Right hindlimb (tissue), 1 donor: ENCODE measurements at places on chromosomes 3 and 15.

DNA sequence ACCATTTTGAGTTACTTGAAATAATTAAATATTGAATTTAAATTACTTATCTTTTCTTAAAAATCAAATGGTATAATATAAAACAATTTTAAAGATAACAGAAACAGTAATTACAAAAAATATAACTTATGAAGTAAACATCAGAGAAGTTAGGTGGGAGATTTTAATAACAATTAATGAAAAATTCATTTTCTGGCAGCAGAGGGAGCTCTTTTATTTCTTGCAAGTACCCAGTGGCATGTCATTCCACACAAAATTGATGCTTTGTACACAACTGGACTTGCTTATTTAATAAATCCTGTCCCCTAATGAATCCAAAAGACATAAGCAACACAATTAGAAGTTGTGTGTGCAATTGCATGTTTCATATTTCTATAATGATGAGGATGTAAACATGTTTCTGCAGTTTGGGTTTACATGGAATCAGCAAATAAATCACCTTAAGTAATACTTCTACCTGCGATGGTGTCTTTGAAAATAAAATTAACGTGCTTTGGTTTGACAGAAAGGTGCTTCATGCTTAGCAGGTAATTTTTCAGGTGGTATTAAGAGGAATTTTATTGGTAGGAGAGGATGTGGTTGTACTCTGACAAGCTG is 861.3 kb downstream of the ZPLD1 start:
- no peak for DNase-seq

GRCh38 chr15:42275780-42276391 is 2.7 kb upstream of the TMEM87A start:
- DNase-seq: no peak

GRCh38 chr15:78985859-78986475 is 41.1 kb upstream of the CTSH start:
- DNase-seq: no peak

GRCh38 chr15:101617390-101617965 is 34.7 kb downstream of the TM2D3 start:
- no peak for DNase-seq

DNA sequence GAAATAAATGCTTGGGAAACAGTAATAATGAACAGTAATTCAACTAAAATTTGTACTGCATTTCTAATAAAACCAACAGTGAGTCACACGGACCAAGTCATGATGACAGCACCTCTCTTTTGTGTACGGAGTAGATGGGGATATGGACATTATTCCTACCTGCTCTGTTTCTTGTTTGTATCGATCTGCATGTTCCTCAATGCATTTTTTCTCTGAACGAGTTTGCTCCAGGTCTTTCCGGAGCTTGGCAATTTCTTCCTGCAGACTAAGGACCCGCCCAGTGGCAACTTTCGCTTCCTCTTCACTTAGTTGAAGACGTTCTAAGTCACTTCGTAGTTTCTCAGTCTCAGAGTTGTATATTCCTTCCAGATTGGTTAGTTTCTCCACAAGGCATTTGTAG is 74.4 kb upstream of the MYO5C start:
- DNase-seq: no peak

DNA sequence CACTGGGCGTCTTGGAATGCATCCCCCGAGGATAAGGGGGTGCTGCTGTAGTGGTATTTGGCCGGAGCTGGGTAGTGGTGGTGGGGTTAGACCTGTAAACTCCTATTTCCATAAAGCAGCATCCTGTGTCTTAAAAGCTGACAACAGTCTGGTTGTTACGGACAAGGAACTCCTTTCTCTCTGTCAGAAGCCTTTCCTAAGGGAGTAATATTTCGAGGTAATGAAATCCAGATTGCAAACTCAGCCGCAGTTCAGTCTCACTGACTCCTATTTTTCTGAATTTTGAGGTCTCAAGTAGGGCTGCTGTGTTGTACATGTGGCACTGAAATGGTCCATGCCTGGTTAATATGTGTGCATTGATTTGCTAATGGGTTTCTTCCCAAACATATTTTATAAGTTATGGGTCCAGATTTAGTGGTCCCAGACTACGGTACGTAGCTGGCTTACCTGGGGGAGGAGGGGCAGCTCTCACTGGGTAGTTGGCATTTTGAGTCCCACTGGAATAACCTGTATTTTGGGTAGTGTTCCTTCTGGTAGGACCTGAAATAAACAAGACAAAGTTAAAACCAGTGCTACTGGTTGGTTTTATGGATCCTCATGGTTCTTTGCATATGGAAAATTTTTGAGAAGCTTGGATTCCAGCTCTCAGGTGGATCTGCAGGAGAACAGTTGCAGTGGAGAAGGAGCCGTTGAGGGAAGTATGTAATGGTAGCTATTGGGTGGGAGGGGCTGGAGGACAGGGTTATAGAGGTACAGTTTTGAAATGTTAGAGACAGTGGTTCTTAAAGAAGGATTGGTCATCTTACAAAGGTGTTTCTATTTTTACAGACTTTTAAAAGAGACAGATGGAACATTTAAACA is 48.6 kb upstream of the LDHAL6B start:
- DNase-seq: no peak

GRCh38 chr3:149251186-149251585 is 29.6 kb upstream of the CP start:
- DNase-seq: no peak

DNA sequence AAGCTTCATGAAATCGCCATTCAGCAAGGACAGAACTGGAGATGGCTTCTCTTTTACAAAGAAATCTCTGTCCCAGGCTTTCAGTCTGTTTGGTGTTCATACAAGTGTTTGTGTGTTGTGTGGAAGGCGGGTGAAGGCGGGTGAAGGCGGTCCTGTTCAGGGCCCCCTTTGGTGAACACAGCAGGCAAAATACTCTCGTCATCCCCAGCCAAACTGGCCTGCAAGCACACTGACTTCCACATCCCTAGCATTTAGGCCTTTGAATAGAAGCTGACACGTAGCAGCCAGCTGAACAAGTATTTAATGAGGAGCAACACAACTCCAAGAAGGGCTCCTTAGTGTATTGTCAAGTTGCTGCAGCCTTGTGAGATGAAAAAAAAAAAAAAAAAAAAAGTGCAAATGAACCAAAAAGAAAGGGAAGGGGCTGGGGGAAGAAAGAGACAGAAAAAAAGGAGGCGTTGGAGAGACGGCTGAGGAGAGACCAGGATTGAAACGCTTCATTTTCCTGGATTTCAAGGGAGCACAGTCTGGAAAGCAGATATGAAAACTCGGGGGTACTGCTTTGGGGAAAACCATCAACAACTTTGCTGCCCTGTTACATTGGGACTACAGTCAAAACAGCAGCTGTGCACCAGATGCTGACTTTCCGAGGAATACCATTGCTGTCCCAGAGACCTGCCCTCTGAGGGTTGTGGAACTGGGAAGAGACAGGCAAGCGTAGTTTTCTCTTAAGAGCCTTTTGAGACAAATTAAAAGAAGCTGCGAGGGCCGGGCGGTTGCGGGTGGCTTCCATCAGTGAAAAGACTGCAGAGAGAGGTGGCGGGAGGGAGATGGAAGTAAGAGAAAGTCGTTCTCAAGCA is 74.6 kb downstream of the TGFBR2 start:
- DNase-seq: peak; percentile 86
